Skin of body (tissue), 3 donors: ENCODE measurements at places on chromosomes 1 and 21. TPM values are rescaled to one million over a fixed set of nuclear protein-coding genes. Genes with fewer than 3 reads are reported as not detected.
A peak's percentile ranks its signal among the peaks of the same experiment; 100 is the strongest.

GRCh38 chr1:182304218-182304617 is 87.4 kb downstream of the GLUL start:
- DNase-seq = no peak

- no peak for DNase-seq
Measured at GRCh38 chr1:51549016-51549619, 30.1 kb upstream of the EPS15 start.

DNA sequence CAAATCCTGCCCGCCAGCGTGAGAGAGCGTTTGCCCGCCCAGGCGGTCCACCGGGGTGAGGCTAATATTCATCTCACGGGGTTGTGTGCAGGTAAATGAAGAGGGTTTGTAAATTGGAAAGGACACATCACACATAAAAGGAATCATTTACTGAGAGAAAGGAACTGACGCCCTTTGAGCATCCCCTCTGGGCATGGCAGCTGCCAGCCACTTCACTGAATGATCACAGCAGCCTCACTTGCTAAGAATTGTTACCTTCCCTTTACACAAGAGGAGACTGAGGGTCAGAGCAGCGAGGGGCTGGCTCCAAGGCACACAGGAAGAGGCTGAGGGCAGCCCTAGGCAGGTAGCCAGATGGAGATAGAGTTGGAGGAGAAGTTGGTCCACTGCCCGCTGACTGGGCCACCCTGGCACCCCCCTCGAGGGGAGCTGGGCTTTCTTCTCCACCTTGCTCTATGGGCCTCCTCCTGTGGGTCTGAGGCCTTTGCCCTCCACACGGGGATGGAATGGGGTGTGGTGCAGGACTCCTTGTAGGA is 96.0 kb downstream of the FOXD2 start:
- no peak for DNase-seq

GRCh38 chr1:218985424-218985984 is 188.2 kb upstream of the LYPLAL1 start:
- DNase-seq = no peak

DNA sequence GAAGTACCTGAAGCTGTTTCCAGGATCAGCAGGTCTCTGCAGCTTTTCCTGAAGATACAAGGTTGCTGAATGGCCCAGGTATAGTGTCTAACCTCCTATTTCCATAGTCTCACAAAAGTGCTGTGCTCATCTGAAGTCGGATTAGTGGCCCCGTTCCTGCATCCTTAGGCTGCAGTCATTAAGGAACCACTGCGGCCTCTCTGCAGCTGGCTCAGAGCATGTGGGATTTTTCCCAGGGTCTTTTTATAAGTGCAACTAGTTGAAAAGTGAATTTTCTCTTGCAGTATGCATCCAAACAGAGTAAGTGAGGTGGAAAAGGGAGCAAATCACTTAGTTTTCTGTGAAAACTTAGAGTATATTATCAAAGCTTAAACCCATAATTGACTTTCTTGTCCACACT is 565.3 kb upstream of the NEGR1 start:
- no peak for DNase-seq

- peak; percentile 97 for DNase-seq
Measured at GRCh38 chr21:33199516-33200217, 30.1 kb upstream of the IFNAR2 start.

GRCh38 chr21:36589352-36589971 is 109.5 kb upstream of the SIM2 start:
- no peak for DNase-seq

- DNase-seq = no peak
Measured at GRCh38 chr1:67834246-67834877, 1.1 kb upstream of the GNG12 start.

- DNase-seq = no peak
Measured at GRCh38 chr1:202049129-202049528, 38.7 kb downstream of the ELF3 start.

GRCh38 chr21:44977616-44978340 is 37.9 kb downstream of the SLX9 start:
- DNase-seq = no peak

DNA sequence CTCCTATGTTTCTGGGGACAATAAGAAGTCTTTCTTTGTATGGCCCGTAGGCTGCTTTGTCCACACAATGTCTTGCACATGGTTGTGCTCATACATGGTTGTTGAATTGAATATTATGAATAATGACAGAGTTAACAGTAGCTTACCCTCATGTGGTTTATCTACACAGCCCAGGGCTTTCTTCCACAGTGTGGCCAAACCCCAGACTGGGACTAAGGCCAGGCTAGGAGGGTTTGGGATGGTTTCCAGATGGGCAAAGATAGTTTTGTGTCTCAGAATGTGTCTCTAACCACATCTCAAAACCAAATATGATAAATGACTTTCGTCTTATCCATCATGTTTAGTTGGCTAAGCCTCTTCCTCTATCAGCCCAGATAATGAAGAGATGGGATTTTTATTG is 65.2 kb downstream of the CACNA1E start:
- no peak for DNase-seq

DNA sequence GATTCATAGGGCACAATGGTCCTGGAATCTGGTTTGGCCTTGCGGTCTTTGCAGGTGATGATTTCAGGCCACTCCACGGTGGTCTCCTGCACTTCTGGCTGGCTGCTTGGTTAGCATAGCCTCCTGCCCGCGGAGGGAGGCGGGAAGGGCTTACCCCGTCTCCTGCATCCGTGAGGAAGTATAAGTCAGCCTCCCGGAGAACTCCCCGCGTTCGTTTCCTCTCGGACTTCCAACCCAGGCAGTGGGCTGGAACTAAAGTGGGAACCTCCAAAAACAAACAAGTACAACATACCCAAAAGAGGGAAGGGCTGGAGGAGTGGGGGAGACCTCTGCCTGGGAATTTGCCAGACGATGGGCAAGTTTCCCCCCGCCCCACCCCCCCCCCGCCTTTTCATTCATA is 939 bp upstream of the CCN1 start:
- peak; percentile 56 for DNase-seq

DNA sequence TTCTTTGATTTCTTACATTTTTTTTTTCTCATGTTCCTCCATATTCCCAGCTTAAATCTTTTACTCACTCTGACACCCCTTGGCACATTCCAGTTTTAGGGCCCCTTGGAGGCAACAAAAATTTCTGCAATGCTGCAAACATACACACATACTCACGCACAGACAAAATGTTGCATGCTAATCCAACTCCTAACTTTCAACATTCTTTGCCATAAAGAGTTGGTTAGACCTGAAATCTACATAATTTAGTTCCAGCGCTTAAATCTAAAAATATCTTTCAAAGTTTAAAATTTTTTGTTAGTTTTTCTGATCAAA is 103.9 kb downstream of the PTPN14 start:
- no peak for DNase-seq

DNA sequence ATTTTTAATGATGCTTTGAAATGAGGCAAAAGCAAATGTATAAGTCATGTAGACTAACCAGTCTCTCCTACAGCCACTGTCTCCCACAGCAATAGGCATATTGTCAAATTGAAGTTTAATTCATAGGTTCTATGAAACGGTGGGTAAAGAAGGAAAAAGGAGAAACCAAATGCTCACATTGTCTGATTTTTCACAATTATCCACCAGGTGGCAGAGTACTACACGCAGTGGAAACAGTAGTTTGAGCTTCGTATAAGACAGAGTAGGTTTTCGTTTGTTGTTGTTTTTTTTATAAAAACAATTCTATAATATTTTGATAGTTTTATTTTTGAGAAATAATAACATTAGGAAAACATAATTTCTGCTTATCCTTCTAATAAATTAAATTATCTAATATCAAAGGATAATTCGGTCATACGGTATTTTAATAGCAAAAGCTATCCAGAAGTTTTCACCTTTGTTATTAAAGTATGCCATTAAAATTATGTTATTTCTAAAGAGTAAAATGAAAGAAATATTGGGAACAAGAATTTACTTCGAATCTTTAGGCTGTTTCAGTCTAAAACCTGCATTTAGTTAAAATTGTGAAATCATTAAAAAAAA is 39.1 kb downstream of the TYW3 start:
- DNase-seq = peak; percentile 11

- peak; percentile 32 for DNase-seq
Measured at GRCh38 chr1:2927393-2928360, 93.6 kb upstream of the ACTRT2 start.

DNA sequence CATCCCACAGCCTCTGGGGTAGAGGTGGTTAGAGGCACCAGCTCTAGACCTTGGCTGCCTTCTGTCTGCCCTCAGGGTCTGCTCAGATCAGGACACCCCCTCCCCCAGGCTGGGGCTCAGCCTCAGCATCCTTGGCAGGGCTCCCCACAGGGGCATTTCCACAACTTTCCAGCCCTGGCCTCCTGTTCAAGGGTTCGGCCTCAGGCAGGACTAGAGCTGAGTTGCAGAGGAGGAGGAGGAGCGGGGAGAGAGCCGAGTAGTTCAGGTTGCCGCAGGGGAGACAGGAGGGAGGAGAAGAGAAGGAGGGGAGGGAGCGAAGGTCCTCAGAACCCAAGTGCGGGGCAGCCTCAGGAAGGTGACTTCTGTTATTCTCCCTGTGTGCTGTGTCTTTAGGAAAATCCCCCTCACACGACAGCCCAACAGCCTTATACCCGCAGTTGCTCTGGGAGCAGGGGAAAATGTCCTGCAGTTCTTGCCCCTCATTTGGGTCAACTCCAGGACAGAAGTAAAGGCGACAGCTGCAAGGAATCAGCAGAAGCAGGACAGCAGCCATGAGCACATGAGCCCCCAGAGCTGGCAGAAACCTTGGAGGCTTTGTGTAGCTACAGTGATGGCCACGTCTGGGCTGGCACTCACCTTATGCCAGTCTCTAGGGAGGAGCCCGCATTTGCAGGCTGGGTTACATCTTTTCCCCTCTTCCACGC is 46.5 kb upstream of the TENT5B start:
- no peak for DNase-seq

DNA sequence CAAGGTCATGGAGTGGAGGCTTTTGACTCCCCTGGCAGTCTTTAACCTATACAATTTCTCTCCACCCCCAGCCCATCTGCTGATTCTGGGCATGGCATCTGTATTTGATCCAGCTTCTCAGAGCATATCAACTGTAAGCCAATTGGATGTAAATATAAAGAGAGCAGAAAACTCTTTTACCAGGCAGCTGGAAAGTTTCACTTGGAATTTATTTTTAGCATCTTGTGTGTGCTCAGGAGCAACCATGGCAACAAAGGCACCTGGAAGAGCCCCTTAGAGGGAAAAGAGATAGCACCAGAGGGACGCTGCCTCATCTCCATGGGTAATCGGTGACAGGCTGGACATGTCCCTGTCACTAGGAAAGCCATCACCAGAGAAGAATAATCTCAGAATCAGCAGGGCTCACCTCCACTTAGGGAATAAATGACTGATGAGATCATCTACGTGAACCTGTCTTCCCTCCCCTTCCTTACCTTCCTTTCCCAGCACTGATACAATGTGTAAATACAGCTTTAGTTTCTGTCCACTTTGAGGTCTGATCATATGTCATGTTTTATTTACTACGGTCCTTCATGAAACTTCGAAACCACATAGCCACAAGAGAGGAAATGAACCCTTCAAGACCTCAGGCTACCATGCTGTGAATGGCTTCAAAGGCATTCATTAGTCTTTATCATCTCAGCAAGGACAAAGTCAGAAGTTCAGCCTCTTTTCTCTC is 25.3 kb upstream of the SIPA1L2 start:
- no peak for DNase-seq

- no peak for DNase-seq
Measured at GRCh38 chr21:42366292-42367010, at the start of gene TFF1. Gene TFF1, minus strand, starts transcription at chr21:42366535. Its CDS starts 40 bp downstream, at chr21:42366495.

DNA sequence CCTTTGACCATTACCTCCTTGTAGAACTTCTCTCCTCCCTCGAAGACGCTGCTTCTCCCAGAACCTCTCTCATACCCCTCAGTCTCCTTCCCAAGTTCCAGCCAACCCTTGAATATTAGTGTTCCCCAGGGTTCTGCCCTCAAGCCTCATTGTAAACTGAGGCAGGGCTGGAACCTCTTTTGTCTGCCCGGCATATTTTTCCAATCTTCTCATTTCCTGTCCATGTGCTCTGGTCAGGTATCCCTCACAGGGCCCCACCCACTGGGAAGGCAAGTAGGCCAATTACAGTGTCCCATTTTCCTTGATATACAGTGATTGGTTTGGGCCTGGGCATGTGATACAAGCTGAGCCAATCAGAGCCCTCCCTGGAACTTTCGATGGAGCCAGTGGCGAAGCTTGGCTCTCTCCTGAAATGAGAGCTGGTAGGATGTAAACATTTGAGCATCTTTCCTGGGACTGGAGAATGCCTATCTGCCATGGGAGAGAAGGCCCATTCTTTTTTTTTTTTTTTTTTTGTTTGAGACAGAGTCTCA is 57.1 kb upstream of the ID3 start:
- DNase-seq = no peak

GRCh38 chr1:201894343-201895119 is 5.8 kb downstream of the SHISA4 start:
- no peak for DNase-seq

DNA sequence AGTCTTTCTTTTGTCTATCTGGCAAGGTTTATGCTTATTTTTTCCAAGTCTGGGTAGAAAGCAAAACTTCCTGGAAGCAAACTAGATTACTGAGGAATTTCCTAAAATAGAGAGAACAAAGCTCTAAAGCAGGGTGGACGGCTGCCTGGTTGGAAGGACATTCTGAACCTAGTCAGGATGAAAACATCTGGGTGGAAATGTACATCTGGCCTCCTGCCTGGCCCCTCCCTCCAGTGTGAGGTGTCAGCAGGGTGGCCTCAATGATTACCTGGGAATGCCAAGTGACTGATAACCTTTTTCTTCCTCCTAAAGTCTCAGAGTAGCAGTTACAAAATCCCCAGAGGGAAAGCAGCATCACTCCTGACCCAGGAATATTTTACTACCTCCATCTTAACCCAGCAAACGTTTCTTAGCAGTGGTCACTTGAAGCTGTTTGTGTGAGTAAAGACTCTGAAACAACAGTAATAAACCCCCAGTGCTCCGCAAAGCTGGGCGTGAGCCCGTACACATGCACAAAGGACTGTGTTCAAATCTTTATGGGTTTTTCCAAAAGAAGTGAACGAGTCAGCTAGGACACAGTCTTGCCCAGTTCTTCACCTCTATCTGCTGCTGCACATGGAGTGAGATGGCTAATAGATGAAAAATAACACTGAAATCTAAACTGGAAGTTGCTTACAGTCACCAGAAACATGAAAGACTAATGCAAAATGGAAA is 18.9 kb downstream of the ANGPTL7 start:
- no peak for DNase-seq

GRCh38 chr1:84944767-84945486 is 51.9 kb upstream of the LPAR3 start:
- peak; percentile 95 for DNase-seq

The IFFO2 gene
- total RNA-seq = 39.2 TPM

The SPRR2A gene
- 1.6 TPM for total RNA-seq

The HSD3B1 gene
- total RNA-seq = 1.2 TPM

The PRPF38A gene
- total RNA-seq = 17.8 TPM

The WDTC1 gene
- total RNA-seq = 17.8 TPM

The HSD3B2 gene
- 0.20 TPM for total RNA-seq

The ZNF695 gene
- total RNA-seq = 1.7 TPM

The RHBDL2 gene
- 2.2 TPM for total RNA-seq

The CYP4A11 gene
- total RNA-seq = not detected

The CA6 gene
- 4.8 TPM for total RNA-seq

The TSSK3 gene
- 0.89 TPM for total RNA-seq

The ADGRL2 gene
- total RNA-seq = 172 TPM

The FLG gene
- 171 TPM for total RNA-seq

The IL20 gene
- 0.59 TPM for total RNA-seq

The FAM72A gene
- total RNA-seq = 2.8 TPM

The FAM72C gene
- 0.59 TPM for total RNA-seq

The DNM3 gene
- 5.2 TPM for total RNA-seq

The RPF1 gene
- total RNA-seq = 30.2 TPM
